ENCODE measurements at places on chromosomes 5 and 9. TPM values are rescaled to one million over a fixed set of nuclear protein-coding genes. Genes with fewer than 3 reads are reported as not detected.
A peak's percentile ranks its signal among the peaks of the same experiment; 100 is the strongest.

DNA sequence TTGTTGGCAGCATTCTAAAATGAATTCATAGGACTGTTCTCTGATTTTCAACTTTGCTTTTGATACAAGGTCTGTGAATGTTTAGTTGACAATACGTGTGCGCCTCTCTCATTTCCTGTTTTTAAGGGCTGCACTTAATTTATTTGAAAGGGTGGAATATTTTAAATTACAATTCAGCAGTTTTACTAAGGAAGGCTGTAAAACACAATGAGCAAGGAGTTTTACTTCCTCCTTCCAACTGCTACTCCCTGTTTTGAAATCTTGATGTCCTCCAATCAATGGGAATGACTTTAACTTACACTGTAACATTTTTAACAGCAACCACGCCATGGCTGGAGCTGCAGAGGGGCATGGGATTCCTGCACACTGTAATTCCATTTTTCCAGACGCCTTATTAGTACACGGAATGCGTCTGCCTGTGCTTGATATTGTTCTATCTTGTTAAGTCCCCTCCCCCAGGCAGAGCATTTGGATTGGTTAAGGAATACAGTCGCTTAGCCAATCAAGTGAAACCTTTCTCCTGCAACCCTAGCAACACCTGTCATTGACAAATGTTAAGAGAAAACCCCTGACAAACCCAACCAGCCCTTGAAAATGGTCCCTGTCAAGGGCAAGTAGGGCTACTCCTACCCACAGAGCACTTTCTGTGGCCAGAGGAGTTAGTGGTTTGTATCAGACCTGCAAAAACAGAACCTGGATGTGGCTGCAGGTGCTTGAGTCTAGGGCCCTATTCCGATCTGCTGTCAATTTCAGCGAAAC, 12.5 kb upstream of the ZSWIM6 start:
- H3K27ac ChIP-seq, result peak overlapping the region; percentile 59
- no peak overlapping the region for H3K4me3 ChIP-seq
- no peak for DNase-seq

IFNA13 gene
- total RNA-seq, result not detected

GRCh38 chr5:6775571-6775970, 62.3 kb downstream of the TENT4A start:
- H3K4me1 ChIP-seq, result peaks cover 7% of the 10 kb centered on the region
- DNase-seq, result no peak
- no peak overlapping the region for H3K4me3 ChIP-seq
- H3K36me3 ChIP-seq, result peaks cover 8% of the 10 kb centered on the region
- H3K27ac ChIP-seq, result no peak overlapping the region

TPPP gene
- 0.05 TPM for total RNA-seq

TSTD2 gene
- 17.5 TPM for total RNA-seq

- H3K27me3 ChIP-seq, result no peaks in the 10 kb centered on the region
- DNase-seq, result peak; percentile 58
- H3K36me3 ChIP-seq, result no peaks in the 10 kb centered on the region
- peak within 1 kb of the TSS; percentile 93 for H3K4me3 ChIP-seq
Observed at GRCh38 chr5:78985116-78985724, at the start of gene ARSB. TSS of gene ARSB (minus strand) at chr5:78985310. CDS start at chr5:78985248, 62 bp downstream.
